Activated naive CD4-positive, alpha-beta T cell treated with anti-CD3 and anti-CD28 coated beads for 36 hours (primary cell): ENCODE measurements at places on chromosomes 2 and 18.
A peak's percentile ranks its signal among the peaks of the same experiment; 100 is the strongest.

GRCh38 chr2:62145478-62146100 is 50.3 kb upstream of the B3GNT2 start:
- no peak for DNase-seq

DNA sequence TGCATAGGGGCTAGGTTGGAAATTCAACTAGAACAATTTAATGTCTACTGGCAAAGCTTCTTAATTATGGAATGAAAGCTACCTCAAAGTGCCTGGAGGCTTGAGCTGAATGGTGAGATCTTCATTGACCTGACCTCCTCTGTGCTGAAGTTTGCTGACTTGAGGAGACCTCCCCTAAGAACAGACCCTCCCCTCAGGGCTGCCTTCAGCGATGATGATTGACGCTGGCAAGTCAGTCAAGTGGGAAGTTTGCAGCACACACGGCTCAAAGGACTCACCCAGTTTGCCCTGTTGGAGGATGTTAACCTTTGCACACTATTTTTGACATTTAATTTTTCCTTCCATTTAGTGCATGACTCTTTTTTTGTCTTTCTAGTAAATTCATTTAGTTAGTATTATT is 17.2 kb upstream of the POLE4 start:
- no peak for DNase-seq

DNA sequence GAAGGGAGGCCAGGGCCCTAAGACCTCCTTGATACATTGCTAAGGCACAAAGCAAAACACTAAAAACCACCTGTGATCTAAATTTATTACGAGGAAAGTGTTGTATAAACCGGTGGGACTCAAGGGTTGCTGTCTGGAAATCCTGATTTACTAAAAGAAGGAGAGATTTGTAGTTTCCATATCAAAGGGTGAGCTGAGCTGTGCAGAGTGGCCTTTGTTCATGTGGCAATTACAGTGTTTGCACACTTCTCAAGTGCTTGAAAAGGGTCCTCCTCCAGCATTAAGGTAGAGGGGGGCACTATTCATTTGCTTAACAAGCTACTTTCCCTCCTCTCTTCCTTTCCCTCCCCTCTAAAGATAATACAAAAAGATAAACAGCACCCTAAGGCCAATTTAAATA is 30.5 kb upstream of the ITGA4 start:
- no peak for DNase-seq

DNA sequence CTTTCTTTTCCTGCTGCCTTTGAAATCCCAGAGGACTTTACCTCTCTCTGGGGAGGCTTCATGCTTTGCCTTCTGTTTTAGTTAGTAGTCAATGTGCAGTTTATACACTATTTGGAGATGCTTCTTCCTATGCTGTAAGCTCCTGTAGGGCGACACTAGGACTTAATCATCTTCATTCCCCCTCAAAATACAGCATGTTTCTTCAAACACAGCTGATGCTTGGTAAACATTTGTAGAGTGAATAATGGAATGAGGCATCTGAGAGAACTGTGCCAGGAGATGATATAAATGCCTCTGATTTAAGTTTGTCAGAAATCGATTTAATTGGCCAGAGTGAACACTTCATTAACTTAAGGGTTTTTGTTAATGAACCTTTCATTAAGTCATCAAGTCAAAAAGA is 43.4 kb downstream of the LHCGR start:
- DNase-seq: no peak

GRCh38 chr2:226183550-226183949 is 616.1 kb downstream of the IRS1 start:
- no peak for DNase-seq

GRCh38 chr2:124026503-124026902 is 1.4 kb downstream of the CNTNAP5 start:
- DNase-seq: no peak

GRCh38 chr2:26723991-26724750 is 31.6 kb downstream of the KCNK3 start:
- no peak for DNase-seq

DNA sequence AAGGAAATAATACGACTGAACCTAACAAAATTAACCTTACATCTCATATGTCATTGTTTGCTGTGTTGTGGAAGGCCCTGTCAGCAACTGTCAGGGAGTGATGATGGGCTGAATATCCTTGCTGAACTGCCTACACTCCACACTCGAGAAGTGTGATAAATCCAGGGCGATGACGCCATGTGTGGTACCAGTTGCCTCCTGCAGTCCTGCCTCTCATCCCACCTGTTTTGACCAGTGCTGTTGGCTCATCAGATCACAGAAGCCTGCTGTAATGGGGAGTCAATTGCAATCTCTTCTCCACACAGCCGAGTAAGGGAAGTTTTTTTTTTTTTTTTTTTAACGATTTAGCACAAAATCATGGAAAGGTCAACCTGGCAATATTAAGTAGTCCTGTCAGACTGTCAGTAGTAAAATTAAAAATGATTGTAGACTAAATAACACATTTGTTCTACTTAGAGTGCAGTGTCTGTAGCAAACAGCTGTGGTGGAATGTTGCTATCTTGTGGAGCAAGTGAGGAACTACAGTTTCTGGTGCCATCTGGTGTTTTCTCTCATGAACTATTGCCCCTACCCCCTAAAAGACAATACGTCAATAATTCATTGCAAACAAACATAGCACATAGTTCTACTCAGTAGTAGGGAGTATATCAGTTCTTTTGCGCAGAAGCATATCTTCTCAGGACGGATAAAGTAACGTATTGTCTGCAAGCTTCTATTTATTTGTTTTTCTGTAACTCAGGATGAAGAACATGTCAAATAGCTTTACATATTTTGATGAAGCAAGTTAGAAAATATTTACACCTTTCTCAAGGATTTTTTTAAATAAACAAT is 347.6 kb downstream of the CTNNA2 start:
- no peak for DNase-seq

- no peak for DNase-seq
These were observed 195.8 kb downstream of the MTX2 start for GRCh38 chr2:176464886-176465564.

GRCh38 chr2:20221555-20221973 is 3.4 kb downstream of the SDC1 start:
- DNase-seq: no peak

DNA sequence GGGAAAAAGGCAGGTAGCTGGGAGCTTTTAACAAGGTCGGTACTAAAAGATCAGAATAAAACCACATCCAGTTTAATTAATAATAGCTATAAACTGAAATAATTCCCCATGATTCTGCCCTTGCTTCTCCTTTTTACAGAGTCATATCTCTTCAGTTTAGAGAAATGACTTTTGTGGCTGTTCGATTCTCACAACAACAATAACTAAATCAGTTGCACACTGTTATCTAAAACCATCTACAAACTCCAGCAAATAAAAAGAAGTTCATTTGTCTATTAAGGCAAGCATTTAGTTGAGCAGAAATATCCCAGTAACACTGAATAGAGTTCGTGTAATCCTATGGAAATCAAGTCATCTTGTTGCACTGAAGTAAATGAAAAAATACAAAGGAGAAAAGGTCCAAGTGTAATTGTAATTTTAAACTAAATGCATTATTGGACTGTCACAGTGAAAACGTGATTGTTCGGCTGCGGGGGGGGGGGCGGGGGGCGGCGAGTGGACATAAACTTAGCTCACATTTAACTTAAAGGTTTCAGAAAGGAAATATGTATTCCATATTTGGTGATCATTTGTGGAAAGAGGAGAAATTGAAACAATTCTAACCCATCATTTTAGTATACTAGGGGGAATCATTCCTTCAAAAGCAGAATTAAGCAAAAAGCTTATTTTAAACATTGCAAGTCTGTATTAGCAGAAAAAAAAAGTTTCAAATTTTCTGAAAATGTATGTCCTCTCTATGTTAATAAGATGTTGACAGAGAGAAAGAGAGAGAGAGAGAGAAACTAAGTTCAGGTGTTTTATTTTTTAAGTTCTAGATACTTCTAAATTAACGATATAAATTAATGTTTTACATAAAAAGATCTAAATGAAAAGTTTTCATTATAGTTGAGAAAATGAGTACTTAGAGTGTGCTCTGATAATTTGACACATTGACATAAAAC is 144.5 kb downstream of the MEIS1 start:
- no peak for DNase-seq

DNA sequence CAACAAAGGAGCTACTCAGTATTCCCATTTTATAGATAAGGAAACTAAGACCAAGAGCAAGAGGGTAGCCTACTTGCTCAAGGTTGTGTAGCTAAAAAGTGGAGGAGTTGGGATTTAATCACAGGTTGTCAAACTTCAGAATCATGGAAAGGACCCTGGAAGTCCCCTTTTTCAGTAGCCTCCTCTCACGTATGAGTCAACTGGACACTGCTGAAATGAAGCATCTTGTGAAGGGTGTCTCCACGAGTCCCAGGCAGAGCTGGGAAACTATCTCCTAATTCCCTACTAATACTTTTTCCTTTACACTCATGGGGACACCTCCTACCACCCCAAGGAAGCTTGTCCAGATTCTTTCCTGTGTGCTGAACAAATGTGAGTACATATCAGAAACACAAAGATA is 155.8 kb downstream of the RHBDD1 start:
- no peak for DNase-seq

DNA sequence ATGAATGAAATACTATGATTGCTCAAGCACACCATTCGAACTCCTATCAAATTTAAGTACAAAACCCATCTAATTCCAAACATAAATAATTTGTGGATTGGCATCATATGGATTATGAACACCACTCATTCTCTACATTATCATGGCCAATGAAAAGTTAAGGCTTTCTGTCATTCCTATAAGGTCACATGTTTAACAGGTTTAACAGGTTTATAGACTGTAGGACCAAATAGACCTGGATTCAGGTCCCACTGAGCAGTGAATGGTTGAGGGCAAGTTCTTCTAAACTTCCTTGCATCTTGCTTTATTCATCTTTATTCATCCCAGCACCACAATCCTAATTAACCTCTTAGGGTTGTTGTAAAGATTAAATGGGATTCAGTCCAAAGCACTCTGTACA is 33.4 kb downstream of the FBXO36 start:
- no peak for DNase-seq

GRCh38 chr18:22822024-22822423 is 111.1 kb upstream of the RBBP8 start:
- DNase-seq: no peak

- peak; percentile 32 for DNase-seq
These were observed 680 bp downstream of the CTDSP1 start for GRCh38 chr2:218400167-218400929.

DNA sequence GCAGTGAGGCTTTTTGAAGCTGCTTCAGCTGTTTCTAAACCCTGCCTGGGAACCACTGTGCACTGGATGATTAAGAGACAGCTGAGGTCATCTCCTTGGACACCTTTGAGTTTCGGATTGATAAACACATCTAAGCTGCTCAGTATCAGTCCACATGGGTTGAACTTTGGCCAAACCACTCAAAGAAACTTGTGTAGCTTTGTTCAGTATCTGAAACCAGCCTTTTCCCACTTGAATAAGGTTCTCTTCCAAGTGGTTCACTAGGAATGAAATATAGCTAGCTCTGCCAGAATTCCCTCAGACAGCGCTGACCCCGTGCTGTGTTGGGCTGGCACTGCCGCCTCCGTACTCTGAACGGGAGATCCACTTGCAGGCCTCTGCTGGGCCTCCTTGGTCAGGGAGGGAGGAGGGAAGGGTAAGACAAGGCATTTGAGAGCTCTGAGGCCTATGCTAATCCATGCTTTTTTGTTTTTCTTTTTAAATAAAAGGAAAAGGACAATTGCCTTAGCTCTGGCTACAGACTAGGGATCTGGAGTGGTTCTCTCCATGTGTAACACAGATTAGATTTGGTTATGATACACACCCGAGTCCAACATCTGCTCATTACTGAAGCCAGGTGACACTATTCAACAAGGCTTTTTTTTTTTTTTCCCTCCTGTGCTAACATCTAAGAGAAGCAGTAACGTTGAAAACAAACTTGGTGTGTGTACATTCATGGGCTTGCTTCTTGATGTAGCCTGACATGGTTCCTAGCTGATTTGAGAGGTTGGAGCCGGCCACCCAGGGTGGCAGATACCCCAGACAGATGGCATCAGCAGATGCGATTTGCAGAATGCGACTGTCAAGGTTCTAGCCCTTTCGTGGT is 67.7 kb downstream of the NCK2 start:
- DNase-seq: no peak

DNA sequence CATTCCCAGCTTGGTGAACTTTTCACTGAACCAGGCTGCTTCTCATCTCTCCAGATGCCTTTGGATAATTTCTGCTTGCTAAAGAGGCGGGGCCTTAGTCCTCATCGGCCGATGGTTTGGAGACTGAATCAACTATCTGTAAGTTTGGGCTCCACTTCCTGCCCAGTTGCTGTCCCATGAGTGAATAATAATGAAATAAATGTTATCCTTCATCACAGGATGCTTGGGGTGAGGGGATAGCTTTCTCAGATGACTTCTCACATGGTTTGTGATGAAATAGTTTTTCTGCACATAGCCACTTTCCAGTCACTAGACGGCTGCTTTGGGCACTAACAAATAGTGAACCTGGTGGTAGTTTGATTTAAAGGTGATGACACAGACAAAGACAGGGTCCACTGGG is 376.6 kb upstream of the TRIB2 start:
- DNase-seq: no peak
